Cerebellar cortex (tissue), 1 donor: ENCODE measurements at places on chromosomes 7 and 10.

DNA sequence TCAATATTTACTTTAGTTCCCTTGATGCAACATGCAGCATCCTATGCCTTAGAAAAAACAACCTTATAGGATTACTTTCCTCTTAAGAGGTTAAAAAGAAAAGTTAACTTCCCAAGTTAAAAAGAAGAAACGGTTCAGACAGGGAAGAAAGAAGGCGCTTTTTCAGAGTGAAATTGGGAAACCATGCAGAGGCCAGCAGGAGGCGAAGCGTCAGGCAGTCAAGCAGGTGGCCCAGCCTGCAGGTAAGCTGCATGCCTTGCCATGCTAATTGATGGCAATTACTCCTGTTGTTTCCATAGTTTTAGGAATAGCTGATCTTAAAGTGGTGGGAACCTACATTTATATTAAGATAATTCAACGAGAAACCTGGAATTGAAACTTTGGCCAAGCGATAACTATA is 302.6 kb upstream of the SP4 start:
- DNase-seq: no peak

DNA sequence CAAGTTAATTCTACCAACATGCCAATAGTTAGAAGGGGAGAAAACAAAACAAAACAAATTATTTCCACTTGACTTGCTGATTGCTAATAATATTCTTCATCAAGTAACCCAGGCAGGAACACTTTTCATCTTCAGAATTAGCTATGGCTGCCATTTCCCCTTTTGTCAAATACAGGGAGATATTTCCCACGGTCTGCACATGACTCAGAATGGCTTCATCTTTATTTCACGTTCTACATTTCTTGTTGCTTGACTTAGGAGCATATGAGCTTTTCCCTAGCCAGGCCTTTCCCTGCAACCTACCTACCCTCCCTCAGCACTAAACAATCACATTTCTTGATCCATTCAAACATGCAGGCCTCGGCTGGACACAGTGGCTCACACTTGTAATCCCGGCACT is 6.5 kb downstream of the CPVL start:
- DNase-seq: no peak

GRCh38 chr7:50508471-50508943 is 56.7 kb downstream of the DDC start:
- no peak for DNase-seq

GRCh38 chr7:45082831-45083331 is 5.9 kb downstream of the NACAD start:
- DNase-seq: no peak

GRCh38 chr7:46283852-46284251 is 362.8 kb upstream of the IGFBP3 start:
- no peak for DNase-seq

GRCh38 chr10:3622427-3622826 is 162.6 kb downstream of the KLF6 start:
- DNase-seq: no peak

DNA sequence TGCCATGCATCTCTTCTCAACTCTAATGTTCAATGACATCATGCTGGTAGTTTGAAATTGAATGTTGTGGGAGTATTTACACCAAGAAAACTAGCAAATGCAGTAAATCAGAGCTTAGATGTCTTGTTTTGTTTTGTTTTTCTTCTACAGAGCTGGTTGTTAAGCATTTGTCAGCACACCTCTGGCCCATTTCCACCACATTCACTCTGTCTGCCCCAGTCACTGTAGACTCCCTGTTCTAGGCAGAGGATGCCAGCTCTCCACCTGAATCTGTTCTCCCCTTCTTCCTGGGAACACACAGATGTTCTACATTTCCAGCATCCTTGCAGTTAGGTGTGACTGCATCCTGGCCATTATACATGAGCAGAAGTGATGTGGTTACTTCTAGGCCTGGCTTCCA is 4.1 kb upstream of the ARHGAP22 start:
- DNase-seq: no peak
